ENCODE measurements at places on chromosomes 1 and 21.

- DNase-seq: no peak
These were observed 2.9 kb upstream of the ST6GALNAC5 start for GRCh38 chr1:76864383-76864782.

- no peak for DNase-seq
These were observed 281.0 kb downstream of the SMYD3 start for GRCh38 chr1:246226041-246226440.

DNA sequence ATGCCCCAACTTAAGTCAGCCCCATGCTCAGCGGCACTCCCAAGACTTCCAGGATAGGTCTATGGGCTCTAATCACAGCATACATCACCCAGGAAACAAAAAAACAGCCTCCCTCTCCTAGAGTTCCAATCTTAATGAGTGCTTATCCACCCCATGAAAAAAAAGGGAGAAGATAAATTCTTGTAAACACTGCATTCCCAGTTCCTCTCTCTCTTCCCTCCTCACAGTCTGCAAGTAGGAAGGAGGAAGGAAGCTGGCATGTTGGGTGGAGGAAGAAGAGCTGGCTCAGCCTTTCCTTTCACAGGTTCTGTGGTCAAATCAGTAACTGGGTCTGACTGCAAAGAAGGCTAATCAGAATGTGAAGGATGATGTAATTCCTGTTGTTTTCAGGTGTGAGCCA is 69.9 kb upstream of the ZC3H11B start:
- no peak for DNase-seq

GRCh38 chr1:158163000-158163947 is 17.4 kb upstream of the CD1D start:
- peak; percentile 30 for DNase-seq

DNA sequence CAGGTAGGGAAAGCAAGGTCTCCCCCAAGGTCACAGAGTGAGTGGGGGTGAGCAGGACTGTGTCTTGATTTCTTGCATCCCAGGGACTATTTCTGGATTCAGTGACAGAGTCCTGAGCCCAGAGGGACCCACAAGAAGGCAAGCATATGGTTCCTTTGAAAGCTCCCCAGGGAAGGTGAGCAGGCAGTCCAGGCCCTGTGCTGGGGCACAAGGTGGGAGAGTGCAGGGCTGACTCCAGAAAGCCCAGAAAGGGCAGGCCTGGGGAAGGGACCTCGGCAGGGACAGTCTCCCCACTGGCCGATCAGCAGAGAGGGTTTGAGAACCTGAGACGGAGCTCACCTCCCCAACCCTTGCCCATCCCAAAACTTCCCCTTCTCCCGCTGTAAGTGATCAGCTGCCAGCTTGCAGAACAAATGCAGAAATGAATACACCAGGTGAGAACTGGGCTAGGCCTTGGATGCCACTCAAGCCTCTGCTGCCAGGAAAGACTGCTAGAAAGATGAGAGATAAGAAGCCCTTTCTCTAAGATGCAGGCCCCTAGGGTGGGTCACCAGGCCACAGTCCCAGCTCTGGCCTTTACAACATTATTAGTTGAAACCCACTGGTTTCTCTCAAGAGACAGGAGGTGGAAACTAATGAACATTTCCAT is 121.0 kb downstream of the GLIS1 start:
- DNase-seq: no peak

GRCh38 chr1:30786264-30786991 is 28.9 kb upstream of the LAPTM5 start:
- DNase-seq: no peak

DNA sequence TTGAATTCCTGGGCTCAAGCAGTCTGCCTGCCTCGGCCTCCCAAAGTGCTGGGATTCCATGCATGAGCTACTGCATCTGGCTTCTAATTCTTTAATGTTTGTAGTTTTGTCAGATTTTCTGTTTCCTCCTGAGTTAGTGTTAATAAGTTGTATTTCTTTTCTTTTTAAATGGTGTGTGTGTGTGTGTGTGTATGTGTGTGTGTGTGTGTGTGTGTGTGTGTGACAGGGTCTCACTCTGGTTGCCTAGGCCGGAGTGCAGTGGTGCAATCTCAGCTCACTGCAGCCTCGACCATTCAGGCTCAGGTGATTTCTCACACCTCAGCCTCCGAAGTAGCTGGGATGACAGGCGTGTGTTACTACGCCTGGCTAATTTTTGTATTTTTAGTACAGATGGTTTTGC is 50.2 kb downstream of the ADARB1 start:
- DNase-seq: no peak

DNA sequence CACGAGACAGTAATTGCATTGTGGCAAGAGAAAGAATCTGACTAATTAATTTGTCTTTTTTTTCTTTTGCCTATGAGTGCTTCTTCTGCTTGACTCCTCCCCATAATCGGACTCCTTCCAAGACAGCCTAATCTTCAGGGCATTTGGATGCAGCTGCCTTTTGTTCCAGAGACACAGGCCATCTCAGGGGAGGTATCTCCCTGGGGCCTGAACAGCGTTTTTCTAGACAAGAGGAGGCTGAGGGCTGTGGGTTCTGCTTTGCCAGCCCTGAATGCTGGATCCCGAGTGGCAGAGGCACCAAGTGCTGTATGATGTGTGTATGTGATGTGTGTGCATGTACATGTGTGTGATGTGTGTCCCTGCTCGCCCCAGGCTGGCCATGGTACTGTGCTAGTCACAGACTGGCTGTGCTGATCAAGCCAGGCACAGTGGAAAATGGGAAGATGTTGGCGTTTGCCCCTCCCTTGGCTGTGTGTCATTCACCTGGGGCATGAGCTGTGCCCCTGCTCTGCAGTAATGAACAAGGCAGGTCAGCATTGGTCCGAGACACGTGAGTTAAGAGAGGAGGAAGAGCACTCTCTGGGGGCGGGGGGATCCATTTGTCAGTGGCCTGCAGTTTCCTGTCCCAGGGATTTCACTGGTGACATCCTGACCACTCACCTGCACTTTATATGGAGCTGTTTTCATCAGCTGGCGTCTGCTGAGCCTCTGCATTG is 77.2 kb downstream of the ADARB1 start:
- DNase-seq: peak; percentile 42

GRCh38 chr1:229323885-229324553 is 18.8 kb downstream of the CCSAP start:
- DNase-seq: no peak

- no peak for DNase-seq
These were observed 95.5 kb downstream of the NEGR1 start for GRCh38 chr1:72186733-72187307.

- peak; percentile 77 for DNase-seq
These were observed 28.2 kb upstream of the FCRL4 start for GRCh38 chr1:157626099-157626498.

GRCh38 chr1:182789138-182790076 is at the start of gene NPL:
Gene NPL (plus strand): TSS chr1:182789773. CDS start chr1:182794372, 4,599 bp downstream.
- DNase-seq: peak; percentile 86

DNA sequence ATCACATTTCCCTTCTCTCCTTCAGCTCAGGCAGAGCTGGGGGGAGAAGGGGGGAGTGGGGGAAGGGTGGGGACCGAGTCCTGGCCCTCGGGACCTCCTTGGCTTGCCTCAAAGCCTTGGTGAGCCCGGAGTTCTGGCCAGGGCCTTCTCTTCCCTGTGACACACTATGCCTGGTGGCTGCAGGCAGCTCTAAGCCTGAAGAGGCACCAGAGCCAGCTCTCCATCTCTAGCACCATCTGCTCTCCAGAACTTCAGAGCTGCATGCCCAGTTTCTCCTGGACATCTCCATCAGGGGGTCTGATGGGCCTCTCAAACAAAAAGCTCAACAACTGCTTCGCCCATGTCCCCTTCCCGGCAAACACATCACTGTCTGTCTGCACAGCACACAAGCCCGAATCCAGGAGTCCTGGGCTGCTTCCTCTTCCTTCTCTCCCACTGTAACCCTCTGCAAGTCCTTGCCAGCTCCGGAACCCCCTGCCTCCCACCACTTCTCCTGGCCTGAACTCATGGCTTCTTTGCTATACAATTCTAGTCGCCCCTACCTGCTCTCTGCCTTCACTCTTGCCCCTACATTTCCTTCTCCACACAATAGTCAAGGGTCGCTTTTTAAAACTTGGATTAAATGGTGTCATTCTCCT is 26.5 kb downstream of the KIAA1614 start:
- no peak for DNase-seq
